ENCODE measurements at places on chromosomes 16 and 17.

- peak; percentile 66 for DNase-seq
Measured at GRCh38 chr17:9512323-9513168, 63.1 kb downstream of the STX8 start.

- DNase-seq, result no peak
Measured at GRCh38 chr17:76153202-76153601, 12.2 kb upstream of the FOXJ1 start.

DNA sequence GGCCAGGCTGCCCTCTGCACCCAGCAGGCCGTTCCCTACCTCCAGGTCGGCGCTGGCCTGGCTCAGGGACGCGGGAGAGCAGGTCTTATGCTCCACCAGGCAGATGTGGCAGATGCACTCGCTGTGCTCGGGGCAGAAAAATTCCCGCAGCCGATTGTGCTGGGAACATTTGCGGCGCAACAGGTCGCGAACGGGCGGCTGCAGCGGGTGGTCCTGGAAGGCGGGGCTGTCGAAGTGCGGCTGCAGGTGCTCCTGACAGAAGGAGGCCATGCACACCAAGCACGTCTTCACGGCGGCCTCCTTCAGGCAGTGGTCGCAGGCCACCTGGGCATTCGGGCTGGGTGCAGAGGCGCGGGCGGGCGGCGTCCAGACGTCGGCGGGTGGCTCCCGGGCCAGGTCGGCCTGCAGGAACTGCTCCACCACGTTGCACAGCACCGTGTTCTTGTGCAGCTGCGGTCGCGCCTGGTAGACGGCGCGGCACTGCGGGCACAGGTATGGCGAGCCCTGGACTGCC is 439 bp downstream of the TRIM25 start:
- no peak for DNase-seq

DNA sequence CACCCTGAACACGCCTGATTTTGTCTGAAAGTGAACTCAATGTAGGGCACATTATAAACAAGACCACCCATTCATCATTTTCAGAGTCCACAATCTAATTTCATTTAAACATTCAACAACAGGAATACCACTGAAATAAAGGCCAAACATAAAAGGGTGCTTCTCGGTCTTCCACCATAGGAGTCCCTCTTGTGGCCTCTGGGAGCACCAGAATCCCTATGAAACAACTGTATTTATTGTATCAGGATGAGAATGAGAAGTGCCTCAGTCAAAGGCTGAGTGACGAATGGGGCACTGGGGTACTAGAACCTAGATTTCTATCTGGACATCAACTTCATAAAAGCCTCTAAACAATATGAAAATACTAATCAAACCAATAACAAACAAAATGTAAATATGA is 40.4 kb downstream of the NXPH3 start:
- no peak for DNase-seq

DNA sequence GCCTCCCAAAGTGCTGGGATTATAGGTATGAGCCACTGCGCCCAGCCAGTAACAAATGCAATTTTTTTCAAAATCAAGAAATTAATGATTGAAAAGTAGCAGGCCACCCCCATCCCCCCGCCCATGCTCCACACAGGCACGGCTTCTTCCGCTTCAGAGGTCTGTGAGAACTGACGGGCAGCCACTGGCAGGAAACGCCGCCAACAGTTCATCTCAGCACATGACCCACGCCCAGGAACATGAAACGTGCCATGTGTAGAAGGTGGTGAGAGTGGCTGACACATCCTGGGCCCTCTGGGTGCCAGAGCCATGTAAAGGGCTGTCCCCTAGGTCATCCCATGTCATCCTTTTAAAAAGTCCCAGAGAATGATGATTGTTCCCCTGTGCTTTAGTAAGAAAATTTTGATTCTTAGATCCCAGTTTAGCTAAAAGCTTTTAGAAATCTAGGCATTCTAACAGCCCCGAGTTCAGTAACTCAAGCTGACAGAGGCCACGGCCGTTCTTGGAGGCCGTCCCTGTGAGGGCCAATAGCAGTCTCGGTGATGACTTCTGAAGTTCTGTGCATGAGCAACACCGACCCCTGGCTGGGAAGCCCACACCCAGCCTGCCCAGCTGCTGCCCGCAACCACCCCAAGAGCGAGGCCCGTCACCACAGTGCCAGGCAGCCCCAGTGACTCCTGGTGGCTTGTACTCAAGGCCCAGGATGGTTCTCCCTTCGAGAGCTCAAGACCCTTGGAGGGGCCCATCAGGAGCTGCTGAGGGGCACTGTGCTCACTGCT is 52.1 kb downstream of the KLHDC4 start:
- no peak for DNase-seq

GRCh38 chr16:63876103-63876502 is 1245.8 kb downstream of the CDH11 start:
- no peak for DNase-seq

DNA sequence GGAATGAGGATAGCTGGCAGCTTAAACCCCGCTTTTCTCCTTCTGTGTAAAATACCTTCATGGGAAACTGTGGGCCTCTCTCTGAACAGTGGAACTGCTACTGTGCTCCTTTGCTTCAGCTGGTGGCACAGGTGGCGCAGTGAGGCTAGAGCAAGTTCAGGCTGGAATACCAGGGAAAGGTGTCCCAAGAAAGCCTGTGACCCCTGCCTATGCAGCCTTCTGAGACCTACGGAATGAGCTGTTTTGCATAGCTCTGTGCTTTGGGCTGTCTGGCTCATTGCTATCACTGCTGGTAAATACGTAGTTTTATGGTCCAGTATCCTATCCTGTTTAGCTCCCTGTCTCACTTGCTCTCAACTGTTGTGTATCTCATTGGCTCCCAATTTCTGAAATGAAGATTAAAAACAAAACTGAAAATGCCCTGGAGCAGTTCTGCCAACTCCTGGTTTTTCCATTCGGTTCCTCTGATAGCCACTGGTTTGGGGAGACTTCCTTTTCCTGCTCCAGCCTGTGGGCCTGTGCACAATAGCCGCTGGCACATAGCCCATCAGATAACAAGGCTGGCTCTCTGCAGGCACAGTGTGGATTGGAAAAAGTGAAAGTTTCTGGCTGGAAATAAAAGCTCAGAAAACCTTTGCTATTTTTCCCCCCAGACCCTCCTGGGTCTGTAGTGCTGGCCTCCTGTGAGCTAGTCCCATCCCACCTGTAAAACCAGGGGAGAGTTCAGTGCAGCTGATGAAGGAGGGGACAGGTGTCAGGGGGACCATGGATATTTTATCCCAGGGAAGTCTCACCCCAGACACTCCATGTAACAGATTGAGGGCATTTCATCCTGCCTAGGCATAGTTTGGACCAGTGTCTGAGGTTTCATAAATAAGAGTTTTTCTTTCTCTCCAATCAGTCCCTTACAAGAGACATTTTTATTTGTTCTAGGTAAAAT is 24.0 kb downstream of the LIMD2 start:
- DNase-seq, result peak; percentile 86

GRCh38 chr17:70130289-70130688 is 39.0 kb upstream of the KCNJ2 start:
- DNase-seq, result no peak

DNA sequence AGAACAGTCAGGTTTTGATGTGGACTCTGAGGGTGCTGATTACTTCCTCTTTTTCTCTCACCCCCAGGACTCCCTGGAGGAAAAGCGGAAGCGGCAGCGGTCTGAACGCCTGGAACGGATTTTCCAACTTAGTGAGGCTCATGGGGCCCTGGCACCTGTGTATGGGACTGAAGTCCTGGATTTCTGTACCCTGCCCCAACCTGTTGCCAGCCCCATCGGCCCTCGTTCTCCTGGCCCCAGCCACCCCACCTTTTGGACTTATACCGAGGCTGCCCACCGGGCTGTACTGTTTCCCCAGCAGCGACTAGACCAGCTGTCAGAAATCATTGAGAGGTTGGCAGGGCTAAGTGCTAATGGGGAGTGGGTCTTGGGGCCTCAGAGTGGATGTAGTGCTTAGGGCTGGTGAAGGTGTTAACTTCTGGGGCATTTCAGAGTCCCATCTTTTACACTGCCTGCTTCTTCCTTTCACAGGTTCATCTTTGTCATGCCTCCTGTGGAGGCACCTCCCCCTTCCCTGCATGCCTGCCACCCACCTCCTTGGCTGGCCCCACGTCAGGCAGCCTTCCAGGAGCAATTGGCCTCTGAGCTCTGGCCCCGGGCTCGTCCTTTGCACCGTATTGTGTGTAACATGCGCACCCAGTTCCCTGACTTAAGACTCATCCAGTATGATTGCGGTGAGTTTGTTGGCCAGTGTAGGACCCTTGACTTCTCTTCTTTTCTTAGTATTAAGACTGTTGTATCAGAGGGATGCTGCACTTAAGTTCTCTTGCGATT is 19.1 kb upstream of the PHKG2 start:
- no peak for DNase-seq

GRCh38 chr17:29722411-29723198 is 99.9 kb upstream of the CORO6 start:
- DNase-seq, result no peak

DNA sequence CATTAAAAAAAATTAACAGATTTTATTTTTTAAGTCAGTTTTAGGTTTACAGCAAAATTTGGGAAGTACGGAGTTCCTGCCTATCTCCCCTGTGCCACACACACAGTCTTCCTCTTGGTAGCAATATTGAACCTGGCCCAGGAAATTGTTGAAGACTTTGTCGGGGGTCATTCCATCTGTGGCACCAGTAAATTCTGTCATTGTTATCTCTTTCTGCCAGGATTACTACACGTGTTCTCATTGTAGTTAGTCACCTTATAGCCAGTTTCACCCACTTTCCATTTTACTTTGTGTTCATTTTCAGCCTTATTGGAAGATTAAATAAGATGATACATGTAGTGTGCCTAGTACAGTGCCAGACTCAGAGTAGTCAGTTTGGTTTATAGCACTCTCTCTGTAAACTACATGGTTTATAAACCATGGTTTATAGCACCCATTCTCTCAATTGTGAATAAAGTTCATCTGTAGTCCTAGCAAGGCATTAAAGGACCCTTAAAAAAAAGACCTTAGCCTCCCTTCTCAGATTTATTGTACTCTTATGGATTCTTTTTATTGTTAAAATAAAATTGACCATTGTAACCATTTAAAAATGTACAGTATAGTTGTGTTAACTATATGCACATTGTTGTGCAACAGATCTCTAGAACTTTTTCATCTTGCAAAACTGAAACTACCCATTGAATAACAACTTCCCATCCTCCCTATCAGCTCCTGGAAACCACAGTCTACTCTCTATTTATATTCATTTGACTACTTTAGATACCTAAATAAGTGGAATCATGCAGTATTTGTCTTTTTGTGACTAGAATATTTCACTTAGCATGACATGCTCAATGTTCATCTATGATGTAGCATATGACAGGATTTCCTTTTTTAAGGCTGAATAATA is 36.1 kb downstream of the NLK start:
- no peak for DNase-seq

- peak; percentile 13 for DNase-seq
Measured at GRCh38 chr17:72296456-72296855, 175.6 kb downstream of the SOX9 start.

DNA sequence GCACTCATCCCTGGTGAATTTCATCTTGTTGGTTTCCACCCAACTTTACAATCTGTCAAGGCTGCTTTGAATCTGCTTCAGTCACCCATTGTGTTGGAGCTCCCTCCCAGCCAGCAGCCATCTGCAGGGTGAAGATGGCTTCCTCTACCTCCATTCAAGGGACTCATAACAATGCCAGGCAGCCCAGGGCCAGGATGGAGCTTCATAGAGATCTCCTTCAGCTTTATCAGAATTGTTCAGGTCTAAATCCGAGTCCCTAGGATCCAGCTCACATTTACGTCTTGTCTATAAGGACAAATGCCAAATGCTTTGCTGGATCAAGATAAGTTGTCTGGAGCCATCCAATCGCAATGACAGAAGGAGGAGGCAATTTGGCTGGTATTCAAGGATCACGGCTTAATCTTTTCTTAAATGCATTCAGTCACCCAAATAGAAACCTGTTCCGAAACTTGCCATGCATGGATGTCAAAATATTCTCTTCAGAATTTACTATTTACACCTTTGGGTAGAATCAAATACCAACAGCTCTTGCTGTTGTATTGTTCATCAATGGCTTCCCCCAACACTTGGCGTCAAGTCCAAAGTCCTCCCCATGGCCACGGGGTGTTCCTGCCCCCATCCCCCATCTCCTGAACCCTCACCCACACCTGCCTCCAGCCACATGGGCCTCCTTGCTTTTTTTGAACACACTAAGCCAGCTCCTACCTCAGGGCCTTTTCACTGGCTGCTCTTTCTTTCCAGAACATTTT is 3.8 kb upstream of the FAM171A2 start:
- no peak for DNase-seq

DNA sequence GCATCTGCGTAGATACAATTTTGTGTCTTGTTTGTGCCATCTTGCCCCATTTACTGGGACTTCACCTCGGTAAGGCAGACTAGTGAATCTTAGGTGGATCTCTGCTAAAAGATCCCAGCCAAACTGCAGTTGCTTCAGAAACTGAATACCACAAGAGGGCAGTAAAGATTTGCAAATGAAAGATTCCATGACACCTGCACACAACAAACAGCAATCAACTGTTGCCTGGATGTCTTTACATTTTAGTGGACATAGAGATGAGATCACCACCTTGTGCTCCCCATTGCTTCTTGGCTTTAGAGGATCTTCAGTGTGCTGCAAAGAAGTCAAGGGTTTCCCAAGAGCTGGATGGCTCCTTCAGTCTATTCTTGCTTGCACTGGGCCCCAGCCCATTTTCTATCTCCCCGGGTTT is 119.2 kb upstream of the CACNG5 start:
- peak; percentile 59 for DNase-seq

- DNase-seq, result peak; percentile 86
Measured at GRCh38 chr17:79201536-79202227, 127.1 kb downstream of the ENGASE start.

GRCh38 chr16:4676831-4677230 is 16.5 kb upstream of the NUDT16L1 start:
- no peak for DNase-seq

GRCh38 chr16:74650966-74651567 is 15.6 kb downstream of the RFWD3 start:
- DNase-seq, result no peak

DNA sequence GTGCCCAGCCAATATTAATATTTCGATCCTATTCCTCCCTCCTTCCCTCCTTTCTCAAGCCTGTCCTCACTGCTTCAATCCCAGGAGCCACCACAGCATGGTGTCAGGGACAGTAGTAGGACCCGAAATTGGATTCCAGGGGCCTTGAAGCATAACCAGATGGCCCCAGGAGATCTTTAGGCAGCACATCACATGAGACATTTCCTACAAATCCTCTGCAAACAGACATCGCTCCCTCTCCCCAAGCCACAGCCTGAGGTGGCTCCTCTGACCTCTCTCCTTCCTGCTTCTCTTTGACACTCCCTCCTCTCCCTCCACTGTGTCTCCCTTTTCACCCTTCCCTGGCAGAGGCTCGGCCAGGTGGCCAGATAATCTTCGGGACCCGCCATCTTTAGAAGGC is 76.6 kb downstream of the BMERB1 start:
- no peak for DNase-seq

- no peak for DNase-seq
Measured at GRCh38 chr17:6779411-6779810, 3.4 kb downstream of the FBXO39 start.
